GM23338 (cell line): ENCODE measurements at places on chromosomes 7 and 10. TPM values are rescaled to one million over a fixed set of nuclear protein-coding genes. Genes with fewer than 3 reads are reported as not detected.
A peak's percentile ranks its signal among the peaks of the same experiment; 100 is the strongest.

- DNase-seq: no peak
Measured at GRCh38 chr10:114259824-114260223, 20.8 kb downstream of the VWA2 start.

- DNase-seq: peak; percentile 53
Measured at GRCh38 chr7:127391591-127392181, 822 bp downstream of the ZNF800 start.

GRCh38 chr7:105724688-105725087 is 143.4 kb upstream of the EFCAB10 start:
- DNase-seq: no peak

- DNase-seq: no peak
Measured at GRCh38 chr7:46619723-46620310, 698.7 kb upstream of the IGFBP3 start.

DNA sequence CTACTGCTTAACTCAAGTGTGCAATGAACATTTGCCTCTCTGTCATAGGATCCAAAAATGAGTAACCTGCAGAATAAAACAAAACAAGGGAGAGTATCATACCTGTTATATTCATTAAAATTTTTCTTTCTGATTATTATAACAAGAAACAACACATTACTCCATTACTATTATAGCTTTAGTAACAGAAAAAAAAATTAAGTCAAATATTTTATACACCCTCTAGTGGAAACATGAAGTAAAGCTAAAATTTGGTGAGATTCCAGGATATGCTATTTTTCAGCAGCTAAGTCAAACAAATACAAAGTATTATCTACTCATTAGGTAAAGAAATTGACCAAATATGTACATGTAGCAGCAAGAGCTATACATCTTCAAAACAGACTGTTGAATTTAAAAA is 56.3 kb downstream of the PDZD8 start:
- DNase-seq: no peak

DNA sequence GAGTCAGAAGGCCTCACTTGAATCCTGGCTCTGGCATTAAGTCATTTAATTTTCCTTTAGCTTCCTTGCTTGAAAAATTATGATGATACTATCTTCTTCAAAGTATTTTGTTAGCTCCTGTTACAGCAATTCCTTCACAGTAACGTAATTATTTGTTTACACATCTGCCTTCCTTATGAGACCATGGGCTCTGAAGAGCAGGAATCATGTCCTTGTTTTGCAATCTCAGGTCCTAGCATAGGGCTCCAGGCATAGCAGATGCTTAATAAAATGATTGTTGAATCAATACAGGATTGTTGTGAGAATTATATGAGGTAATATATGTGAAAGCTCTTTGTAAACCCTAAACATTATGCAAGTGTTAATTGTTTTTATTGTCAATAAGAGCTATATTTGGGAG is 25.5 kb downstream of the KLHDC10 start:
- no peak for DNase-seq

GRCh38 chr7:17546592-17546991 is 248.1 kb downstream of the AHR start:
- no peak for DNase-seq

DNA sequence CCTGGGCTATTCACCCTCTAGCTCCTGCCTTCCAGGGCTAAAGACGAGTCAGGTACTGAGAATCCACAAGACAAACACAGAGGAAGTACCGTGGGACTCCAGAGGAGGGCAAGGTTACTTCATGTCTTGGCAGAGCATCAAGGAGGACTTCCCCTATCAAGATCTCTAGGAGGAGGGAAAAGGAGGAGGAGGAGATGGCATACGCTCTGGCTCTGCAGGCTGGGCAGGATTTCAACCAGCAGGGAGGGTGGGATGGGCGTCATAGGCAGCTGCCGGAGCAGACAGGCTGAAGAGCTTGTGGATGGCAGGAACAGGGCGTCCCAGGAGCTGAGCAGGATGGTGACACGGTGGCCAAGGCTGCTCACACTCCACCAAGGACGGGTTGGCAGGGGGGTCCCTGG is 21.3 kb downstream of the MDH2 start:
- peak; percentile 84 for DNase-seq

- DNase-seq: peak; percentile 62
Measured at GRCh38 chr7:29194206-29194593, 375 bp upstream of the CHN2 start.

DNA sequence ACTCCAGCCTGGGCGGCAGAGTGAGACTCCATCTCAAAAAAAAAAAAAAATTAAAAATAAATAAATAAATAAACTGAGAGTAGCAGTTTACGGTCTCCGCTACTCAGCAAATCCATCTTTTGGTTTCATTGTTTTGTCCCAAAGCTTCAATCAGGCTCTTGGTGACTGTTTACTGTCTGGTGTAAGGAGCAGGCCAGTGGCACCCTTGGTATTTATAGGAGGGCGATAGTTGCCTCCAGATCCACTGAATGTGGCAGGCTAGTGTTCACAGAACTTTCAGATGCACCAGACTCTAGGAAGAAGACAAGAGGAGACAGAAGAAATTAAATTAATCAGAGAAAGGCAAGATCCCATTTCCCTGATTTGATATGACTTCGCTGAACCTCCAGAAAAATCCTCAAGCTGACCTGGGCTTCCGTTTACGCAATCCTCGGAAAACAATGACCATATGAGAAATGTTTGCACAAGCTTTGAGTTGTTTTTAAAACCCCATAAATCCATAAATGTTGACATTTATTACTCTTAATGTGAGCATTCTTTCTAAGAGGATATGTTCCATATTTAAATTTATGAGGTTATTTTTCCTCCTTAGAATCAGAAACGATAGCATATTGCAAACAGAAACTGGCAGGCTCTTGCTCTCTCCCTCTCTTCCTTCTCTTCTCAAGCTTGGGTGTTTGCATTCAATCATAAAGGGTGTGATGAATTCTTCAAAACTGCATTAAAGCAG is 7.1 kb upstream of the MUC3A start:
- no peak for DNase-seq

DNA sequence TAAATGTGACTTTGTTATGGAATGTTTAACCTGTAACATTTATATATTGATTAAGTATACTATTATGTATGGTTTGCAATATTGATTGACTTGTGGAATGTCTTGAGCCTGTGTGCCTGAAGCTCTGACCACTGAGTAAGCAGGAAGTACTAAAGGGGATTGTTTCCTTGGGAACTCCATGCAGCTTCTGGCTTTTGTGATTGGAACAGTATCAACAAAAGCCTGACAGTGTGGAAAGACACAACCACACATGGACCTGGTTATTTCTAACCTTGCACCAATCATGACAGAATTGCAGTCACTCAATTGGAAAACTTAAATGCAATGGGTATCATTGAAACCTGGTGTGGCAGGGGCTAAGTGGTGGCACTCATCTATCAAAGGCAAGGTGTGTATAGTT is 45.5 kb upstream of the PIK3CG start:
- DNase-seq: no peak

- no peak for DNase-seq
Measured at GRCh38 chr10:2145926-2146478, 408.7 kb upstream of the ADARB2 start.

DNA sequence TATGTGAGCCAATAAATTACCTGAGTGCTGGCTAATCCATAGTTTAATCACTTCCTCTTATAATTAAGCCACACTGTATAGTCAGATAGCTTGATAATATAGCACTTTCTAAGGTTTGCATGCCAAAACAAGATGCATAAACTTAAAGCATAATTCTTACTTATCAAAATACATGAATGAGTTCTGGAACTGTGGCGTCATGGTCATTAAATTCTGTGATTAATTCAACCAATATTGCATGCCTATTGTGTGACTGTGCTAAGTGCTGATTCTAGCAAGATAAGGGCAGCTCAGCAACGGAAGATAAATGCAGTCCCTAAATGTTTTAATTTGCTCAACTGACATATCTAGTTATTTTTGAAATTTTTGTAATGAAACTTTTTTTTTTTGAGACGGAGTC is 29.7 kb downstream of the HOXA1 start:
- no peak for DNase-seq

Gene MSS51
- total RNA-seq: 3.9 and 5.1 TPM in 2 replicates

Gene FXYD4
- total RNA-seq: not detected in 2 replicates

Gene GIMAP6
- total RNA-seq: not detected in 2 replicates

Gene PTPN20
- total RNA-seq: not detected in 2 replicates

Gene UNC5B
- total RNA-seq: 25.2 and 31.2 TPM in 2 replicates

Gene CBLL1
- total RNA-seq: 31.1 and 65.4 TPM in 2 replicates
